Skeletal muscle cell (primary cell): ENCODE measurements at places on chromosomes 11 and 22.

GRCh38 chr11:20715464-20715863, 46.1 kb downstream of the NELL1 start:
- DNase-seq = no peak

GRCh38 chr22:47797342-47797945, 1035.0 kb downstream of the TBC1D22A start:
- no peak for DNase-seq

- DNase-seq = no peak
These were observed 1.6 kb downstream of the IFITM10 start for GRCh38 chr11:1748636-1749394.

- DNase-seq = peak; percentile 59
These were observed 48.9 kb downstream of the RTL6 start for GRCh38 chr22:44449061-44449682.

DNA sequence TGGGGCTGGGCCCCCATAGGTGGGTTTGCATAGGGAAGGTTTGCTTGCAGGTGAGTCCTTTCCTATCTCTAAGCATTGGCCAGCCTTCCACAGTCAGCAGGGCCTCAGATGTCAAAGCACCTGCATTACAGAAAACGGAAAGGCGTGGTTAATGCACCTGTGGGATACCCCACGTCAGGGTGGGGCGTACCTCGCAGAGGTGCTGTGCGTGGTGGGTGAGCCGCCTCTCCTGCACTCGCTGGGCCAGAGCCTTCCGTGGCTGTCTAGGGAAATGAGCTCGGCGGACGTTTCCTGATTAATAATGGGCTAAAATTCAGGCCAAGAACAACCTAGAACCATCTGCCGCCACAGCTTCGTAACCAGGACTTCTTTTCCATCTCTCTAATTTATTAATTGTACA, 32.3 kb downstream of the ST14 start:
- no peak for DNase-seq

GRCh38 chr11:121071846-121072450, 29.1 kb upstream of the TECTA start:
- no peak for DNase-seq

- no peak for DNase-seq
These were observed 8.5 kb upstream of the ARFGAP3 start for GRCh38 chr22:42865536-42865935.

DNA sequence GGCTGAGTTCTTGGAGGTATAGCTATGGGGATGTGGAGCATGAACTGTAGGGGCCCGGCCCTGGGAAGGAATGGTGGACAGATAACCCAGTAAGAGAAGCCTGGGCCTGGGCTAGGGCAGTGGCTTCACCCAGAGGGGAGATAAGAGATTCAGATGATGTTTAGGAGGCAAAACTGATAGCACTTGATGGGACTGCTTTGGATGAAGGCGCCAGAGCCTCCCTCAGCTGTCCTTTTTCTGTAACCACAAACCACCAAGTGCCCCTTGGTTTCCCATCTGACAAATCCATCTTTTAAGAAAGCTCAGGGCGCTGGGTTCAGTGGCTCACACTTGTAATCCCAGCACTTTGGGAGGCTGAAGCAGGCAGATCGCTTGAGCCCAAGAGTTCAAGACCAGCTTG, 23.4 kb downstream of the RELT start:
- DNase-seq = no peak

DNA sequence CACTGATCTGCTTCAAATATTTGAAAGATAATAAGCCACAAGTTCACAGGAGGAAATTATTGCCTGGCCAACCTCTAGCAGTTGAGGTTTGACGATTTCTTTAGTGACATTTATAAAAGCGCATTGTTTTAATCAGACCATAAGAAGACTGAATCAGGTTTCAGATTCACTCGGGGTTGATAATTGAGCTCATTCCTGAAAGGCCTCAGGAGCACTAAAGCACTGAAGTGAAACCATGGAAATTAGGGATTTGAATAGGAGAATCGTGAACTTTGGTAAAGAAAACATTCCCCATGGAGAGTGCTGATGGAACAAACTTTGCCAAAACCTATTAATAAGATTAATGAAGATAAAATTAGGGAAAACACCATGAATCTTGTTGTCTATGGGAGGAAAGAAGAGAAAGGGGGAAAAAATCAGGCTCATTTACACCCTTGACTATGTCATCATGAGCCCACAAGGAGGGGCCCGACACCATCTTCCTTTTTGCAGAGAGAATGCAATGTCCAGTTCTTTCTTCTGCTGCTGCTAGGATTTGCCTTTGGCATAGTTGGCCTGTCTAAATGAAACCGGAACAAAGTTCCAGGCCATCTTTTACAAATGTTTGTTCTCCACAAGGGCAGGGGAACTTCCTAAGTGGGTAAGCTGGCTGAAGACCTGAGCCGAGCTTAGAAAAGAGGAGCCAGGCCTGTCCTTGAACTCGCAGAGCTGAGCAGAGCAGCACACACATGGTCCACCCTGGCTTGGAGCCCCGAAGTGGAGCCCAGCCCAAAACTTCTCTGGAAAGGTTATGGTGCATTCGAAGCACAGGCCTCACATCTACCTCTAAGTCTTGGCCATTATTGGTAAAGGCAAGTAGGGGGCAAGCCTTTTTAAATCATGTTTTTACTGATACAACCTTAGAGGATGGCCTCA, 56.1 kb upstream of the EIF3M start:
- no peak for DNase-seq

- DNase-seq = no peak
These were observed 113.7 kb downstream of the ETS1 start for GRCh38 chr11:128473636-128474035.

DNA sequence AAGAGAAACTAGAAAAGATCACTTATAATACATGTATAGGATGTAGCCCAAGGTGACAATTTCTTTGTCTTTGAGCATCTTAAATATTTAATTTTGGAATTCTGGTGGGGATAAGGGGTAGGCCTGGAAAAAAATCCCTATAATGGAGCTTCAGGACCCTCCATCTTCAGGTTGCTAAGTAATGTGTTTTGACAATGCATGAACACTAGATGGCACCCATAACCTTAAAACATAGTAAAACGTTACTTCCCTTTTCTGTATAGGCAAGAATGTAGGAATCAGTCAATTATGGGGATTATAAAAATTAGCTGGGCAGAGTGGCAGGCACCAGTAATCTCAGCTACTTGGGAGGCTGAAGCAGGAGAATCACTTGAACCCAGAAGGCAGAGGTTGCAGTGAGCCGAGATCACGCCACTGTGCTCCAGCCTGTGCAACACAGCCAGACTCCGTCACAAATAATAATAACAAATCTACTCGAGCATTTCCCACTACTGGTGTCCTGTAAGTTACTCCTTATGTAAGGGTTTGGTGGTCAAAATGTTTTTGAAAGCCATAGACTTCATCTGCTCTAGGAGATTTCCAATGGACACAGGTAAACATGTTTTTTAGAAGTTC, 541.9 kb upstream of the CCDC90B start:
- DNase-seq = no peak

DNA sequence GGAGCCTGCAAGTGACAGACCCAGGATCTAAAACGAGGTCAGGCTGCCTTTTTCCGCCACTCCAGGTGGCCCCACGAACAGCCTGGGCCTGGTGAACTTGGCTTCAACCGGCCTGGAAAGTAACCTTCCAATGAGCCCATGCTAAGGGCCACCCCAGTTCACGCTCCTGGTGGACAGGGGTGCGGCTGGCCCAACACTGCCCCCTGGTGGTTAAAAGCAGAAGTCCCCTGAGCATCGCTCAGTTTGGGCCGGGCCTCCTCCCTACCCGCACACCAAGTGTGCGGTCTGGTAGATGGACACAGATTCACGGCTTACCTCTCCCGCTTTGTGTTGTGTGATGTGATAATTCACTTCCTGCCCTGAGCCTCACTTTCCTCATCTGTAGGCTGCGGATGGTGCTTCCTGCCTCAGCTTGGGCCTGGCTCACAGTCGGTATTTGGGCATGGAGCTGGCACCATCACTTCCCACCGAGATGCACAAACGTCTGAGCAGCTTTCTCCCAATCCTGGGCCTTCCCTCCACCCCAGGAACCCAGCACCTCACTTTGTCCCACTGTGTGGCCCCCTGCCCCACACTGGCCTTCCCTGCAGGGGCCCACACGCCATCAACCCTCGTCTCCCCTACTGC, 13.7 kb upstream of the SEC14L3 start:
- DNase-seq = peak; percentile 3

DNA sequence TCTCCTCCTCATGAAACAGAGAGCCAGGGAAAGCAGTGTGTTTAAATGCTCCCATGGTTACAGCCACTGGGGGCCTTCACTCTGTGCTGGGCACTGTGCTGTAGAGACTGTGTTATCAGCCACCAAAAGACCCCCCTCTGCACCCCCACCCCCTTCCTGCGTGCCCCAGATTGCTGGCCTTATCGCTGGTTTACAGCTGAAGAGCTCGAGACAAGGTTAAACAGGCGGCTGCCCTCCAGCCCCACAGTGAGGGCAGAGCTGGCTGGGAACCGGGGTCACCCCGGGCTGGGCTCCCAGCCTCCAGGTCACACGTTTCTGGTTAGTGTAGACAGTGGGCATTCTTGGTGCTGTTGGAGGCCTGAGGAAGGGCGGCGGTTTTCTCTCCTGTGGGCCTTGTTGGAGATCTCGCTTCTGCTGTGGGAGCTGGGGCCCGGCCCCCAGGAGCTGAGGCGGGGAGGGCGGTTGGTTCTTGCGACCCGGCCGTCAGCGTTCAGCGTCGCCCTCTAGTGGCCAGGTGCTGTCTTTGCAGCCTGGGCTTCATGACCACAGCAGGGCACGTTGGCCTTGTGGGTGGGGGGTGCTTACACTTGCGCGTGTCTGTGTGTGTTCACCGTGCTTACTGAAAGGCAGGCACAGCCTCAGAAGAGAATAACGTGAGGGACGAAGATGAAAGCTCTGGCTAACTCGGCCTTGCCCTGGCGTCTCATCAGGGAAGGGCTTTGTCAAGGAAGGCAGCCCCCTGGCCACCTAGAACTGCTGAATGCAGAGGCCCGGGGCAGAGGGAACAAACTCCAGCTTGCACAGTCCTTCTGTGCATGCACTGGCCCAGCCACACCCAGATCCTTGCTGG, 40.8 kb downstream of the TBC1D22A start:
- no peak for DNase-seq

- no peak for DNase-seq
These were observed 30.7 kb downstream of the BUD13 start for GRCh38 chr11:116742104-116742503.

GRCh38 chr22:23815541-23816155, 23.2 kb downstream of the DERL3 start:
- no peak for DNase-seq

DNA sequence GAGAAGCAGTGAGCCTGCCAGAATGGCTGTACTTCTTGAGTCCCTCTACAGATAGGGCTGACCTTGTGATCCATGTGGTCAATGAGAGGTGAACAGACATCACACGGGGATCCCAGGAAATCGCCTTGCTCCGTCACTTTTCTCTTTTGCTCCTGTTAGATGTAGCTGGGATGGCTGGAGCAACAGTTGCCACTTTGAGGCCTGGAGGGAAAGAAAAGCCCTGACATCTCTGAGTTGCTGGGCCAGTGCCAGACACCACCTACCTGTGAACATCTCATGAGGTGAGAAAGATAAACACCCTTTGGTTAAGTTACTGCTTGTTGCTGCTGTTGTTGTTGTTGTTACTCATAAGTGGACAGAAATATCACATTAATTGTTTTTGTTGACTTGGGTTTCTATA, 840.3 kb downstream of the TBC1D22A start:
- no peak for DNase-seq

DNA sequence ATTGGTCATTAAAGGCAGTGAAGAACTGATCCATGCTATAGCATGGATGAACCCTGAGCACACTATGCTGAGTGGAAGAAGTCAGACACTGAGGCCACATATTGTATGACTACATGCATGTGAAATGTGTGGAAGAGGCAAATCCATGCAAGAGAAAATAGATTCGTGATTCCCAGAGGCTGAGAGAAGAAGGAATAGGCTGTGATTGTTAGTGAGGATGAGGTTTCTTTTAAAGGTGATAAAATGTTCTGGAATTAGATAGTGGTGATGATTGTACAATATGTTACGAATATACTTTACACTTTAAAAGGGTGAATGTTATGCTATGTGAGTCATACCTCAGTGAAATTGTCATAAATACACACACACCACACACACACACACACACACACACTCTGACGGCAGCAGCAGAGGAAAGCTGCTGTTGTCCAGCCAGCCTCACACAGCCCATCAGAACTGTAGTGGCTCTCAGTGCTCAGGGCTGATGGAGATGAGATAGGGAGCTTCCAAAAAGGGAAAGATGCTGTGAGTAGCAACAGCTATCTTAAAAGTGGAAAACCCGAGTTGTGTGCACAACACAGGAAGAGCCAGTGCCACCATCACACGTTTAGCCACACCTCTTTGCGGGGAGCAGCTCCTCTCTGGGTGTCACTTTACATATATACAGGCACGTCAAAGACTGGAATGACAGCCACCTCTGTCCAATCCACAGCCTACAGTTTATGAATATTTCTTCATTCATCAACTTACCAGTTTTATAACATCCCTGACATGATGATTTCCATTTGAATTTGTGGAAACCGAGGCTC, 153.0 kb downstream of the SPATA19 start:
- no peak for DNase-seq

DNA sequence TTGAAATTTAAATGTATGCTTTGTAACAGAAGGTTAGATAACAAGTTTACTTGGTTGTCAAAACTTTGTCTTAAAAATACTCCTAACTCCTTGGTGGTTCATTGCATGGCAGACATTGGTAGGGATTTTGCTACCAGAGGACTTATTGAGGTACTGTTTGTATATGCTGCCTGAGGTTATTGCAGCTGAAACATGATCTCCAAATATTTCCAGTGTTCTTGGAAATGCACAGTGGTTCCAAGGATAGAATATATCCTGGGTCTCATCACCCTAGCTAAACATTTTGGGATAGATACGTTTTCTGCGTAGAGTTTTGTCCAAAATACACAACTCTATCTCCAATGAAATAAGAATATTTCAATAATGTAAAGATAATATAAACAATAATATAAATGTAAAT, 109.2 kb downstream of the RAB38 start:
- DNase-seq = no peak

- no peak for DNase-seq
These were observed 73.8 kb upstream of the RTL6 start for GRCh38 chr22:44571566-44572413.

DNA sequence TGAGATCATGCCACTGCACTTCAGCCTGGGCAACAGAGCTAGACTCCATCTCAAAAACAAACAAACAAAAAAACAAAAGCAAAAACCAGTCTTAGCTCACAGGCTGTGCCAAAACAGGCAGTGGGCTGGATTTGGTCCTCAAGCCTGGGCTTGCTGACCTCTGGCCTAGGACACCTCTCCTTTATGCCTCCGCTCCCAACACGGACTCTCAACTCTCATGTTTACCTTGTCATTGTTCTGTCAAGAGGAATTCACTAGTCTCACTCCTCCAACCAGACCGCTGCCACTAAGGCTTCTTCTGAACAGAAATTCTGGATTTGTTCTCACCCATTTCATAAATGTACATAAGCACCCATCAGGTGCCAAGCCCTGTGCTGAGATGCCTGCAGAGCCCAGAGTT, 42.6 kb downstream of the FAM83F start:
- DNase-seq = no peak

DNA sequence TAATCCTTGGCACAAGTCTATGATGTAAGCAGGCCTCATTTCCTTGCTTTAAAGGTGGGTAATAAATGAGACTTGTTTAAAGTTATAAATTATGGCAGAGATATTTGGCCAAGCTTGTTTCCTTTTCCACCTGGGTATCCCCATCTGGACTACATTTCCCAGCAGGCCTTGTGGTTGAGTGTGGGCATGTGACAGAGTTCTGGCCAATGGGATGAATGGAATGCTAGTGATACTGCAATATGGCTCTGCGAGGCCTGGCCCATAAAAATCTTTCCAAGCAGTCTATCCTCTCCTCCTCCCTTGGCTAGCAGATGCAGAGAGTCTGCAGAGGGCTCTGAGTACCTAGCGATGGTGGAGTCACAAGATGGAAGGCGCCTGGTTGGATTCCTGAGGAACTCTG, 102.5 kb downstream of the TIMP3 start:
- no peak for DNase-seq
